ENCODE measurements at places on chromosomes 7 and 10.

DNA sequence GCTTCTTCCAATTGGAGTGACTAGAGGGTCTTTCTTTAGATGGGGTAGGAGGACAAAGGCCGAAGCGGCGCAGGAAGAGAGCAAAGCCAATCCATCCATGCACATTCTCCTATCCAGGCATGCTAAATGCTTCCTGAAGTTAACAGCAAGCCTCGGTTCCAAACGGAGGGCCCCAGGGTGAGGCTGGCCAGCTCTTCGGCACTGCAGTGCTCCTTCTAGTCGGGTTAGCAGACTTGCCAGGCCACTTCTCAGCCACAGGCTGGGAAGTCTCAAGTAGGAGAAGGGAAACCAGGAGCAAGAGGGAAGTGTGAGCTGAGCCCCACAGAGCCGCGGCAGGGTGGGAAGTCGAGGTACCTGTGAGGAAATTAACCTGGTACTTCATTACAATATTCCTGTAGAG is 253.8 kb upstream of the INHBA start:
- no peak for DNase-seq

DNA sequence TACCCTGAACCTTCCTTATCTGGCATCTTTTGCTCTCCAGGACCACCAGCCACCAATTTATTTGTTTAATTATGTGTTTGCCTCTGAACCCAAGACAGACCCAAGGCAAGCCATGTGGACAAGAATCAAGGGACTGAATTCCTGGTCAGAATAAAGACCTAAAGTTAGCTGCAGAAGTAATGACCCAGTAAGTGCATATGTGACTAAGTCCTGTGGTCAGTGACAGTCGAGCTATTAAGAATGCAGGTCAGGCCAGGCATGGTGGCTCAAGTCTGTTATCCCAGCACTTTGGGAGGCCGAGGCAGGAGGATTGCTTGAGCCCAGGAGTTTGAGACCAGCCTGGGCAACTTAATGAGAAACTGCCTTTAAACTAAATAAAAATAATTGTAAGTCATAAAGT is 139.4 kb downstream of the CCDC71L start:
- no peak for DNase-seq

GRCh38 chr7:135240441-135240840 is 6.8 kb downstream of the STRA8 start:
- DNase-seq: no peak

DNA sequence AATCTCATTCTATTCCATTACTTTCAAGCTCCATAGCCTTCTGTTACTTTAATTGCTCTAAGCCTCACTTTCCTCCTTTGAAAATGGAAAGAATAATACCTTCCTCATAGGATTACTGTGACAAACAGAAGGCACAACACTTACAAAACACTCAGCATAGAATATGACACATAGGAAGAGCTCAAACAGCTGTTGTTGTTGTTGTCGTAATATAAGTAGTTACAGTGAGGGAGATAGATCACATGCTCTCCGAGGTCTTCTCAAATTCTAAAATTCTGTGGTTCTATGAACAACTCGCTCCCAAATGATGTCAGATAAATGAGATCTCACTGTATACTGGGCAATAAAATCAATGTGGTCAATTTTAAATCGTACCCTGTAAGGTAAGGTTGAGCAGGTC is 1049.3 kb upstream of the C7orf33 start:
- no peak for DNase-seq

- DNase-seq: no peak
Observed at GRCh38 chr7:100483090-100483721, 521 bp upstream of the NYAP1 start.

All from thoracic aorta (tissue), 2 donors.